Stimulated activated CD8-positive, alpha-beta memory T cell treated with anti-CD3 and anti-CD28 coated beads, Interleukin-4, amount 100 ng/mL, for 4 hours (primary cell): ENCODE measurements at places on chromosomes 4 and X.

GRCh38 chr4:89422441-89422990, 114.9 kb upstream of the GPRIN3 start:
- no peak for DNase-seq

DNA sequence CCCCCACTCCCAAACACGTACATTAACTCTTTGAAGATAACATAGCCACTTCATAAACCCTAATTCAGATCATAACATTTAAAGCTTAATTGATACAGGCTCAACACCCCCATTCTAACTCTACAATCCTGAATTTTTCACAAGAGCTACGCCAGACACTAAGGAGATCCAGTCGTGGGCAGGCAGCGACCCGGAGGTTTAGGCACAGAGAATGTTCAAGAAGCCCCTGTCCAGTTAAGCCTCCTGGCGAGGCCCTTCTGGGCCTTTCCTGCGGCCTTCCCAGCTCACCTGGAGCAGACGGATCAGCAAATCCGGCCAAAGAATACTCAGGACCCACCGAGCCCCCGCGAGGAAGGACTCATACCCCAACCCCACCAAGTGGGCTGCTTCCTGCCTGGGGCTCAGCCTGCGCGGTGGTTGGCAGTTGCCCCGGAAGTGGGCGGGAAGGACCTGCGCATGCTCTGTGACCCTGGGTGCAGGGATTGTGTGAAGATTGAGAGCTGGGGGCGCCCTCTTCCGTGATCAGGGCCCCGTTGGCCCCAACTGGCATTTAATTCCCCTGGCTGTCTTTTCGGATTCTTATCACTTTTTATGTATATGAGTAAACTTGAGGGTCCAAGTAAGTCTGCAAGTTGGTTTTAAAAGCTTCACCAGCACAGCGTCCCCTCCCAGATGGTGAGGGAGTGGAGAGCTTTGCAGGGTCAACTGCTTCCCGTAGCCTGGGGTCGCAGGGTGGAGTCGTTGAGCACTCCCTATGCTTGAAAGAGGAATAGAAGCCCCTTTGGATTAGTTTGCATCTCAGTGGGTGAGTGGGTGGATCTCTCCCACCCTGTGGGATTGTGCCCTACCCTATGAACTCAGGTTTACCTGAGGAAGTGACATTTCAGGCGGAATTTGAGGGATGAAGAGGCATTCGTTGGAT, at the start of gene TRIM61:
Gene TRIM61 (minus strand): TSS at position 415 of the 922 bp plus-strand sequence. CDS start 7,655 bp downstream, outside the sequence.
- DNase-seq, result peak; percentile 3

DNA sequence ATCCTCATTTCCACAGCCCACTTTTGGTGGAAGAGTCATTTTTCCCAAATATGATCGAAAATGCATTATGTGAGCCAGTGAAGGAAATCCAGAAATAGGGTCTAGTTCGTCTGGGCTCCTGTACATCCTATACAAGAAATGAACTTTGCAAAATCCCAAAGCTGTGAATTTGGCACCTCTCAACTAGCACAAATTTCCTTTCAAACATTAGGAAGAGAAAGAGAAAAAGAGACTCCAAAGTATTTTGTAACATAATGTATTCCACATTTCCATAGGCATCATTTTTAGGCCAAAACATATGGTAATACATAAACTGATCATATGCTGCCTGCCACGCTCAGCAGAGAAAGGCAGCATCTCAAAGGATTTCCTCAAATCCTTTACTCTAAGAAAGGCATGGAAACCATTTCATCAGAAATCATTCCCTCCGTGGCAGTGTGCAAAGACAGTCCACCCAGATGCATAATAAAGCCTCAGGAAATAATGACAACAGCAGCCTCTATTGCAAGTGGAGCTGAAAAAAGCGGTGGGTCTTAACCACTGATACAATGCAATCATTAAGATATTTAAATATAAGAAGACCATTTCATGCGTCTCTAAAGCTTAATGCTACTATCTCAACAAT, 56.8 kb downstream of the ANOS1 start:
- DNase-seq, result no peak

- no peak for DNase-seq
Observed at GRCh38 chr4:153297116-153297515, 47.4 kb upstream of the MND1 start.

DNA sequence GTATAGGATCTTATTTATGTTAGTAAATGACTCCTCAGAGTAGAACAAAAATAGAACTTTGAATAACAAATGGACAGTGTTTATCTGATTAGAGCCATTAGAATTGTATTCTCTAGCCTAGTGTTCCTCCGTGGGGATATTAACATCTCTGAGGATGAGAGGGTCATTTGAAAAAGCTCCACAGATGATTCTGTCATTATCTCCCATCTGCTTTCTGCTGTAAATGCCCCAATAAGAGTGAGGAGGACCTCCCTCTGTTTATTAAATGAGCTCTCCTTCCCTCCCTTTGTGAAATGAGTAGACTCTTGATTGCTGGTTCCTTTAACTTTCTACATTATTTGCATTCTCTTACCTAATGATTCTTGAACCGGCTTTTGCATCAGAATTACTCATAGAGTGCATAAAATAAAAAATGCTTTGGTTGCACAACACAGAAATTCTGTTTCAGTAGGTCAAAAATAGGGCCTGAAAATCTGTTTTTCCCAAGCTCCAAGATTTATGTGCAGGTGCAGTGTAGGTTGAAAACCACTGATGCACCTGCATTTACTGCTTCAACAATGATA, 18.0 kb downstream of the GC start:
- DNase-seq, result no peak

GRCh38 chrX:109049903-109050302, 313.5 kb upstream of the IRS4 start:
- DNase-seq, result no peak

- DNase-seq, result no peak
Observed at GRCh38 chr4:180953572-180953971, 1289.6 kb upstream of the TENM3 start.

GRCh38 chrX:32155044-32155638, 1056.2 kb downstream of the DMD start:
- no peak for DNase-seq

- no peak for DNase-seq
Observed at GRCh38 chr4:70902577-70903290, 565 bp downstream of the MOB1B start.
